T-cell (primary cell): ENCODE measurements at places on chromosomes 1 and 21.
A peak's percentile ranks its signal among the peaks of the same experiment; 100 is the strongest.

GRCh38 chr21:33229099-33229783 lies 497 bp upstream of the IFNAR2 start:
- no peak for DNase-seq

GRCh38 chr1:201741763-201742342 lies 87.1 kb upstream of the IPO9 start:
- no peak for DNase-seq

DNA sequence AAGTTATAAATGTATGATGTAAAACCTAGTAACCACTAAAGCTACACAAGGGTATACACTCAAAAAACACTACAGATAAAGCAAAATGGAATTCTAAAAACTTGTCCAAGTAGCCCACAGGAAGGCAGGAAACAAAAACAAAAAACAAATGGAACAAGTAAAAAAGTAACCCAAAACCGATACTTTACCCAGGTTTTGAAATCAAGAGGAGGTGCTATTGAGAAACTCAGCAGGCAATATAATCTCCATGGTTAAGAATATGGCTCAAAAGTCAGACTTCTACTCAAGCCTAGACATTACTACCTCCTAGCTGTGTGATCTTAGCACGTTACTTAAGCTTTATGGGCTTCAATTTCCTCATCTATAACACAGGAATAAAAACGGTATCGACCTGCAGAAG lies 13.3 kb downstream of the RBBP5 start:
- no peak for DNase-seq

DNA sequence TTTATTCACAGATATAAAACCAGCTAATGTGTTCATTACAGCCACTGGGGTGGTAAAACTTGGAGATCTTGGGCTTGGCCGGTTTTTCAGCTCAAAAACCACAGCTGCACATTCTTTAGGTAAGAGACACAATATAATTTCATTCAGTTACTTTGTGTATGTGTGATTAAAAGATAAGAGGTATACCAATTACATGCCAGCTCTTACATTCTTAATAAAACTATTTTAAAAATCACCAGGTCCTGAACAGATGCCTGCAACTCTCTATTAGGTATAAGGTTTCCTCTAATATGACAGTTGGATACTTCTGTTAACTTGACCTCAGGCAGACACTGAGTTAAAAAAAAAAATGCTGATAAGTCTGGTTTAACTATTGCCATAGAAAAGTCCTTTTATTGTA lies 122.1 kb downstream of the NEK7 start:
- DNase-seq: no peak

DNA sequence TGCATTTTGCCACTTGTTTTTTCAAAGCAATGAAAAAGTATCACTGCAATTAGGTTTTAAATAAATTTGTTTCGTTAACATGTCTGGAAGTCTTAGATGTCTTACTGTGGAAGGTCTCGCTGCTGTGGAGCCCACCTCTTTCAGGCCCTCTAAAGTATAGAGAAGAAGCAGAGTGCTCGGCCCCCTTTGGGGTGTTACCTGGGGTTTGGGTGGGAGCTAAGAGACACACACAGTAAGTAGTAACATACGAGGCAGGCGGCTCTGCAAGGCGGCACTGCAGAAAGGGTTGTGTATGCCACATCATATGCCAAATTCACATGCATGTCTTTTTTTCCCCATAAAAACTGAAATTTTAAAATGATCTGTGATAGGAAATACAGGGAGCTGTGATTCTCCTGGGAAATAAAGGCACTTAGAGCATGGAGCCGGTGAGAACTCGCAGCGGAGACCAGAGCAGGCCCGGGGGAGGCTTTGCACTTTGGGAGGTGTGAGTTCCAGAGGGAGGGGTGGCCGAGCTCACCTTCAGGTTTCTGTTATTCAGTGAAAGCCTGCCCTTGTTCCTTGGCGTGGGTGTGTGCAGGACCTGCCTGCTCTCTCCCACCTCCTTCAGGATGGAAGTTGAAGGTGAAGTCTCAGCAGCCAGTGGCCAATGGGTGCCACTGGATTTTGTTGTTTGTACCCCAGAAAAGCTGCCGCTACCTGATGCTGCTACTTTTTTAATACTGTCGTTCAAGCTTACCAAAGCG lies 35.7 kb upstream of the PWP2 start:
- DNase-seq: no peak

DNA sequence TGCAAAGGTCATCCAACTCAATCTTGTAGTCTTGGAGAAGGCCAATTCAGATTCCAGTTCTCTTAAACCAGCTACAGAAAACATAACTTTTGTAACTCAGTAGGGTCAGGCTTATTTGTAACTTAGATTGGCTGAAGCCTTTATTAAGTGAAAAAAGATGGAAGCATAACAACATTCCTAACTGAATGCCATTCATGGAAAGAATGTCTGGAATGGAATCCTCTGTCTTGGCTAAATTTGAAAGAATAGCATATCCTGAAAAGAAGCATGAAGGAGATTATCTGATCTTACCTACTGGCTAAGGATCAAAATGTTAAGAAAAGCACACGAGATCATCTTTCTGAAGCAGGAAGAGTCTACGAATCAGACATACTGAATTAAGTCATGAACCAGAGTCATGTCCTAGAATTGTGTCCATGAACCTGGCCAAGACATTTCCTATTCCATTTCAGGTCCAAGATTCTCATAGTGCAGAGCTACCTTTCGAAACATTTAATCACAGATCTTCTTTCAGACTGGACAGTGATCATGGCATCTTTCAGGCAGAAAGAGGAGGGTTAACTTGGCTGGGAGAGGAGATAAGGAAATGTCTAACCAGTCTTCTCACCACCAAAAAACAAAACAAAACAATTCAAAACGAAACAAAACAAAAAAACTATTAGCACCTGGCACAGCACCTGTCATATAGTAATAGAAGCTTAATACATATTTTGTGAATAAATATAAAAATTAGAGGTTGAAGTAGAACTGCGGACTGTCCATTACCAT lies 75.6 kb downstream of the XCL2 start:
- DNase-seq: no peak

DNA sequence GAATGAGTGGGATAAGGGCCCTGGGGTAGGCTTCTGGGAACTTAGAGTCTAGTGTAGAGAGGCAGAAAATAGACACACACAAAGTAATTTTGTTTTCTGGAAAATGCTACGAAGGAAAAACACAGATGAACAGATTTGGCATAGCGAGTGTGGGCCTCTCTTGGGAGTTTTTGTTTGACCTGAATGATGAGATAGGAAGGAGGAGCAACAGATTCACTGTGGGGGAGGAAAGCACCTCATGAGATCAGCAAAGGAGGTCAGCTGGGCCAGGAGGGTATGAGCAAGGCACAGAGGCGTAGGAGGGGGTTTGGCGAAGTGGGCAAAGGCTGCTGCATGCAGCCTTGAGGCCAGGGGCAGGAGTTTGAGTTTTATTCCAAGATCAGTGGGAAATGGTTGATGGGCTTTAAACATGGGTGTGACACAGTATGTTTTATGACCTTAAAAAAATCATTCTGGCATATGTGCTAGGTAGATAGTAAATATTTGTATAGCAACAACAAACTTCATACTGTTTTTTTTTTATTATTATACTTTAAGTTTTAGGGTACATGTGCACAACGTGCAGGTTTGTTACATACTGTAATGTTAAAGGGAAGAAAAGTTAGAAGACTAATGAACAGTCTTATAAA lies 57.9 kb downstream of the FGGY start:
- DNase-seq: no peak

DNA sequence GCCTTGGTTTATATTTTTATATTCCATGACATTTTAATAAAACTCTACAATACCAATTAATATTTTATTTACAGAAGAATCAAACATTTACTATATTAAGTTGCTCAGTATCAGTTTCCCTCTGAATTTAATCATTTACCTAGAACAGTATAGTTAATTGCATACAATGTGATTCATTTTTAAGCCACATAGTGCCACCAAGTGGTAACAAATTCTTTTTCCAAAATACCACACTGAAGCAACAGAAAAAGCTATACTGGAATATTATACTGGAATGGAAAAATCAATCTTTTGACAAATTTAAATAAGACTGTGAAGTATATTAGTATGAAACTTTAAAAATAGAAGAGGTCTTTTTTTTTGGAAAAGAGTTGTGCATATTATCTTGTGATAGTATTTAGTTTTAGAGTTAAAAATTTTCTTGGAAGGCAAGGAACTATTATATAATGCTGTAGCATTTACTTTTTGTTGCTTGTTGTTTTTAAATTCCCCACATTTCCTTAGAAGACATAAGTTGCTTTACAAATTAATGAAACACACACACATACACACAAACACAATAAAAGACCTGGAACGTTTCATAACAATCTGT lies 57.3 kb downstream of the ZNF644 start:
- DNase-seq: no peak

DNA sequence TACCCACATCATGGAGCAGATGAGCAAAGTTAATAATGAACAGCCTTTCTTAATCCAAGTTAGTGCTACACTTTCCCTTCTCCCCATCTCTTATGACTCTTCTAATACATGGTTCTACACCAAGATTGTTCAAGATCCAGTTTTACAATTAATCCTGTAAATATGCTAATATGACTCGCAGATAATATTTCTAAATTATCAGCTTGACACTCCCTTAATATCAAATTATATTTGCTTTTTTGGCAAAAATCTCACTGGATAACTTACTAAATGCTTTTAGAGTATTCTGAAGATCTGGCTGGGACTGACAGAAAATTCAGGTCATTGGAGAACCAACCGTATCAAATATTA lies 24.4 kb upstream of the CR1L start:
- DNase-seq: no peak

GRCh38 chr1:208437401-208437800 lies 193.2 kb upstream of the PLXNA2 start:
- no peak for DNase-seq

DNA sequence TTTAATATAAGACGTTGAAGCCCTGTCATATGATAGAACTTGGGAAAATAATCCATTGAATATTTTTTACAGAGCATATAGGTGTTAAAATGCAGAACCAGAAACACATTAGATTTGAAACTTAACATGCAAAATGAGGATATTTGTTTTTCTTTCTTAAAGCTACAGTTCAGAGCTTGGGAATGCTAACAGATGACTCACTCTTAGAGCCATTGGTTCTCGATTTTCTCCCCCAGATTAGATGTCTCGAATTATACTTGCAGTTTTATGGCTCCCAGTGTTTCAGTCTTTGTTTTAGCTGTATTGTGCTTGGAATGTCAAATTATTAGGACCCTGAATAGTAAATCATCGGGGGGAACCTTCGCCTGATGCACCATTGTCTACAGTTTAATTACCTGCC lies 575.7 kb upstream of the ZP4 start:
- no peak for DNase-seq

- no peak for DNase-seq
Measured at GRCh38 chr21:31372471-31372765, 28.4 kb upstream of the TIAM1 start.

- no peak for DNase-seq
Measured at GRCh38 chr1:238592621-238593020, 701.9 kb upstream of the ZP4 start.

DNA sequence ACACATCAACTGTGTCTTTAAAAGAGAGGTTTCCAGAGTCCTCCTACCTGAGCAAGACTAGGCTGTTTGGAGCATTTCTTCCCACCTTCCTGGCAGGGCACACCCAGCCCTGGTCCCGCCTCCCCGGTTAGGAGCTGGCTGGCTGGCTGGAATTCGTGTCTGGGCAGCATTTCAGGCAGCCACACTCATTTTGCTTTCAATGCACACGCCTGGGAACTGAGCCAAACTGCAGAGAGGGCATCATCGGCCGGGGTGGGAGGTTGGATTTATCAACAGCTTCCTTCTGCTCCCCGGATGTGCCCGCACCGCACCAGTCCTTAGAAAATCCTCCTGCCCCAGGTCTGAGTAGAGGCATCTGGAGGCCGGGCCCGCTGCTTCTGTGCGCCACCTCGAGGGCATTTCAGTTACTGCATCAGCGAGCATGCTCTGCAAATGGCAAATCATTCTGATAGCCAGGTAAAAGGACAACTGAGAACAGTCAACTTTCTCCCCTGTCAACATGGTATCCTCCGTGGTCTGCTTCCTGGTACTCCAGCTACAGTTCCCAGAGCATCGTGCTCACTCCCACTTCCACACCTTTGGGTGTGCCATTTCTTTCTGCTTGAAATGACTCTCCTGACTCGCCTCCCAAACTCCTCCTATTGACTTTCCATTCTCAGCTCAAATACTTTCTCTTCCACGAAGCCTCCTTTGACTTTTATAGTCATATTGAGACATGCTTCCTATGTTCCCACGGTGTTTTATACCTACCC lies 20.6 kb downstream of the TCEA3 start:
- DNase-seq: peak; percentile 79

DNA sequence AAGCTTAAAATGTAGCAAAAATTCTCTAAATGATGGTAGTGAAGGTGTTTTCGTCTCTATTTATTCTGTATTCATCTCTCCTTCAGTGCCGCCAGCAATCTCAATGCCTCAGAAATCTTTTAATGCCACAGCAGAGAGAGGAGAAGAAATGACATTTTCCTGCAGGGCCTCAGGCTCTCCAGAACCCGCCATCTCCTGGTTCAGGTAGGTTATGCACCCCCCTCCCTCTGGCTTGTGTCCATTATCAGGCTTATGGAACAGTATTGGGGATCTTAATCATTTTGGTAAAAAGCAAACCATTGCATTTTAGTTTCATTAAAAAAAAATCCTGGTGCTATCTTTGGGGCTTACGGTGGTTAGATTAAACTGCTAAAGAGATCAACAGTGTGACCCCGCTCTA lies 326.1 kb downstream of the NCAM2 start:
- no peak for DNase-seq

DNA sequence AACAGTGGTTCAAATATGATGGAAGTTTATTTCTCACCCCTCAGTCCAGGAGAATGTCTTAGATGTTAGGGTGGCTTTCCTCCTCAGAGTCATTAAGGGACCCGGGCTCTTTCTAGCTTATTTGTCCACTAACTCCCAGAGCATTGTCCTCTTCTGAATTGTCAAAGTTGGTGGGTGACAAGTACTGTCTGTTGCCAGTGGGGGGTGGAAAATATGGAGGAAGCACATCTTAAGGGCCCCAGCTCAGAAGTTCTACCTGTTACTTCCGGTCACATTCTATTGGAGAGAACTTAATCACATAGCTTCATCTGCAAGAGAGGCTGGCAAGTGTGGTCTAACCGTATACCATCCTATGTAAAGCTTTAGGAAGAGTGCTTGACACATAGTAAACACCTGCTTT lies 7.1 kb downstream of the CLIC4 start:
- DNase-seq: no peak

- peak; percentile 72 for DNase-seq
Measured at GRCh38 chr1:117664314-117664713, 58.5 kb downstream of the TENT5C start.

- DNase-seq: no peak
Measured at GRCh38 chr1:202067188-202067974, 55.3 kb upstream of the GPR37L1 start.

GRCh38 chr1:160901768-160902167 lies 16.8 kb upstream of the ITLN1 start:
- no peak for DNase-seq
